Activated CD4-positive, CD25-positive, alpha-beta regulatory T cell (primary cell): ENCODE measurements at places on chromosomes 13 and 19.

DNA sequence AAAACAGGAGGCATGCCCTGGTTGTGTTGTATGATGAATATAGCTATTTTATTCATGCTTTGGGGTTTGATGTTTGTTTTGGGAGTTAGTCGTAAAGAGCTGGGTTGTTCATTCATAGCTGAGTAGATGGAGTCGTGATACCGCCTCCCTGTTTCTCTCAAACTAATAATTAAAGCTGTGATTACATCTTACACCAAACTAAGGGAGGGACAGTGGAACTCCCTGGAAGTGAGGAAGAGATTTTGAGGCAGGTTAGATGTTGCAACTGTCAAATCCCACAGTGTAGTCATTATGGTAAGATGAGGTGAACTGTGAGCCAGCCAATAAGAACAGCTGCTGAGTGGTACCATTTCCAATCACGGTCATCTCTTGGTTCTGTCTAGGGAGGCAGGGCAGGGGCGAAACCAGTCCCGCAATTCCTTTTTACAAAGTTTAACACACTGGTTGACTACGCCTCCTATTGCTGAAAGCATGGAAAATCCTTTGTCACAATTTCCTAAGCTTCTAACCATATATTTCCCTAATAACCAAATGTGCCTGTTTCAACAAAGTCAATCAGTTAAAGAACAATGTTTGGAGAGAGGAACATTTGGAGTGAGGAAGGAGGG lies 207.6 kb upstream of the SERP2 start:
- no peak for DNase-seq

GRCh38 chr13:73913079-73913740 lies 221.0 kb downstream of the KLF12 start:
- no peak for DNase-seq

GRCh38 chr13:71499235-71499634 lies 367.8 kb downstream of the DACH1 start:
- no peak for DNase-seq

DNA sequence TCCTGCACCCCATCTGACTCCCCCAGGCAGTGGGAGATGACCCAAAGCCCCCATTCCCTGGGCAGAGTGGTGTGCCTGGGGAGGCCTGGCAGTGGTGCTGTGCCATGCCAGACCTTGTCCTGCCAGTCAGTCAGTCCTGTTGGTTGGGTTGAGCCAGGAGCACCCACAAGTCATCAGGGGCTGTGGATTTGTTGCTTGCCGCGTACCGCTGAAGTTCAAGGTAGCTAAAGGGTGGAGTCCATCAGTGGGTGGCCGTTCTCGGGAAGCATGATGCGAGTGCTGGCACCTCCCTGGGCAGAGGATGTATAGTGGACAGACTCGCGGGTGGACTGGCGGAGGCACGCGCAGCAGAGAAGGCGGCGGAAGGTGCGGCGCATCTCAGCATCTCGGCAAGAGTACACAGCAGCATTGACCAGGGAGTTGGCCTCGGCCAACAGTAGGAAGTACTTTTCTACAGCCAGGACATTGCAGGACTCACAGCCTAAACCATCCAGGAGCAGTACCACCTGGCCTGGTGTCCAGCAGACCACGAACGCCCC lies 3.9 kb downstream of the LPAR2 start:
- DNase-seq = no peak

- no peak for DNase-seq
Observed at GRCh38 chr19:40945645-40946044, 45.4 kb upstream of the CYP2B6 start.

DNA sequence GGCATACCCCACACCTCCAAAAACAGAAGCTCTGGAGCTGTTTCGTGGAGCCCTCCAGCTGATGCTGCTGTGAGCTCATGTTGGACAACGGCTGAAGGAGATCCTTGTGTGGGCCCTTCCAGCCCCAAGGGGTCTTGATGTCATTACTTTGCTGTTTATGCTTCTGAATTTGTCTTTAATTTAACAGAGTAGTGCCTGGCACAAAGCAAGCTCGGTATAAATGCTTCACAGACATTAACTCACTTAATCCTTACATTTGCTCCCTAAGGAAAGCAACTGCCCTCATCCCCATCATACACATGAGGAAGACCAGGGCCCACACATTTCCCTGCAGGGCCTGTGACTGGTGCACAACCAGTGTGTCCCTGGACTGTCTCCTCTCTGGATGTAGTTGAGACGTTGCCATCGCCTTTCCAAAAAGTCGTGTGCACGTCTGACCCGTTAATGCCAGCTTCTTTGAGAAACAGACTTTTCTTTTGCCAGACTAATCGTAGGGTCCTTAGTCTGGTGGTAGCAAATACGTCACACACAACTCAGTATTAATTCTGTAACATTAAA lies 7.6 kb downstream of the COL4A1 start:
- DNase-seq = no peak

- no peak for DNase-seq
Observed at GRCh38 chr19:49844138-49845095, 6.5 kb upstream of the PTOV1 start.

DNA sequence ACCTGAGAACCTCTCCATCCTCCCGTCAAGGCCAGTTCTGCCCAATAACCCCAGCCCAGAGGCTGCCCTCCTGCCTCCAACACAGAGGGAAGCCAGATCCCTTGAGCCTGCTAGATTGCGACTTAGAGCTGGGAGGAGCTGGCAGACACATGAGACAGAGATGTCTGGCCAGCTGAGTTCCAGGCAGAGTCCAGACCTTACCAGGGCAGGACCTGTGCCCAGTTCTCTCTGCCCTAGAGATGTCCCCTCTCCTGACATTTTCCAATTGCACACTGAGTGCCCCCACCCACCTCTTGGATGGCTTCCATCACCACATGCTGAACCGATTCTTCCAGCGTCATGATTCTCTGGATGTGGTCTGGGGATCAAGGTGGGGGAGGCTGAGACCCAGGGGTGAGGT lies 3.0 kb downstream of the HOOK2 start:
- no peak for DNase-seq

- DNase-seq = no peak
Observed at GRCh38 chr19:16018801-16019551, 57.3 kb upstream of the TPM4 start.

- DNase-seq = no peak
Observed at GRCh38 chr19:11448410-11448809, 13.0 kb downstream of the PRKCSH start.

- DNase-seq = no peak
Observed at GRCh38 chr19:53130506-53130905, 2.2 kb downstream of the ZNF415 start.

DNA sequence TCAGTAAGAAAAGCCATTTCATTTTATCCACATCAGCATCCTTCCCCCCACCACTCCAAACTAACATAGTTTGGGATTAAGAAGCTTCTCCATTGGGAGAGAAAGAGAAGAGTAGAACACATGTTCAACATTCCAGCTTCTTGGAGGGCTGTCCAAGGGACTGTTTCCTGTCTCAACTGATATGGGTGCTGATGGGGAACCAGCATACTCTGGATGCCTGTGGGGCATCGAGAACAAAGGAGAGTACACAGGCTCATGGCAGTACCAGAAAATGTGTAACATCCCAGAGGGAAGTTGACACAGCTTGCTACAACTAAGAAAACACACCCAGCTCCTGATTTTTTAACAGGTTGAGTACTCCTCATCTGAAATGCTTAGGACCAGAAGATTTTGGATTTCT lies 24.7 kb downstream of the SUCLA2 start:
- DNase-seq = no peak

DNA sequence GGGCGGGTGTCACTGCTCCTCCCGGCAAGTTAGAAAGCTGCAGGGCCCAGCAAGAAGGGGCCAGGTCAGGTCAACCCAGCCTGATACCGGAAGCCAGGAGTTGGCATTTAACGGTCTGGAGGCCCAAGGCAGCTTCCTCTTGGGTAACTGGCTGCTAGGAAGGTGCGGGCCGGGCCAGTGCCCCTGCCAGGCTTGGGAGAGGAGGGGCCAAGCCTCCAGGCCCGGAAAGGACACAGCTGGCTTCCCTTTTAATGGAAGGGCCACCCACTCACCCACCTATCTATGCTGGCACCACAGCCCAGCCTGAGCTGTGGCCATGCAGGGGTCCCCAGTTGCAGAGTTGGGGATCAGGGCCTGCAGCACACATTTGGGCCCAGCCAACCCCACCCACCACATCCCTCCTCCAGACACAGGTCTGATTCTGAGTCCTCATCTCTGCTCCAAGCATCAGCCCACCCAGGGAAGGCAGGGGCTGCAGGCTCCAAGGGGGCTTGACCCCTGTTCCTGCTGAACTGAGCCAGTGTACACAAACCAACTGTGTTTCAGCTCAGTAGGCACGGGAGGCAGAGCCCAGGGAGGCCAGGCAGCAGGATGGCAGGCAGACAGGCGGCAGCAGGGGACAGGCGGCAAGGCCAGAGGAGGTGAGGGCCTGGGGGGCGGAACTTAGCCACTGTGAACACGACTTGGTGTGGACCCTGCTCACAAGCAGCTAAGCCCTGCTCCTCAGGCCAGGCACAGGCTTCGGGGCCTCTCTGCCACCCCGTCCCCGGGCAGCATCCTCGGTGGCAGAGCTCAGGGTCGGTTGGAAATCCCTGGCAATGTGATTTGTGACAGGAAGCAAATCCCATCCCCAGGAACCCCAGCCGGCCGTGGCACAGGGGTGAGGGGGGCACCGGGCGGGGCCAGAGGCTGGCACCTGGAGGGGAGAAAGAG lies 40.8 kb downstream of the ZSWIM4 start:
- DNase-seq = no peak

DNA sequence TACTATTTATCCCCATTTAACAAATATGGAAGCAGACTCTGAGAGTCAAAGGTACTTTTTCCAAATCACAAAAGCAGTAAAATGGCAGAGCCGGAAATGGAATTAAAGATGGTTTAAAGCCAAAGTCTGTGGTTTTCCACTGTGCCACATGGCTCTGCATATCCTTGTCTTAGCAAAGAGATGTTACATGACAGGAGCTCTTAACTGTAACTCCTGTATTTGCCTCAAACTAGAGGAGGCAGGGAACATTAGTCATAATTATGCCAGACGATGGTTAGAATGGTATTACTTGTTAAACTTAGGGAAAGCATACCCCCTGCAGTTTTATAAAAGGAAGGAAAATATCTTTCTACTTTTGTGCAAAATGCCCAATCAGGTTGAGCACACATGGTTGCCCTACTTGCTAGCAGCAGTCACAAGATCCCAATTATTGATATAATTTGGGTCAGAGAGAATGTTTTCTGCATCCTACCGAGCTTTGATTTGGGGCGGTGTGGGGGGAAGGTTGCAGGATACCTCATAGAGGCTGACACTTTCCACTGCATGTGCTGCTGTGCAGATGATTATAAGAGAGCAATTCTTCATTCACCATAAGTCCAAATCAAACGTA lies 42.0 kb upstream of the MAB21L1 start:
- no peak for DNase-seq

DNA sequence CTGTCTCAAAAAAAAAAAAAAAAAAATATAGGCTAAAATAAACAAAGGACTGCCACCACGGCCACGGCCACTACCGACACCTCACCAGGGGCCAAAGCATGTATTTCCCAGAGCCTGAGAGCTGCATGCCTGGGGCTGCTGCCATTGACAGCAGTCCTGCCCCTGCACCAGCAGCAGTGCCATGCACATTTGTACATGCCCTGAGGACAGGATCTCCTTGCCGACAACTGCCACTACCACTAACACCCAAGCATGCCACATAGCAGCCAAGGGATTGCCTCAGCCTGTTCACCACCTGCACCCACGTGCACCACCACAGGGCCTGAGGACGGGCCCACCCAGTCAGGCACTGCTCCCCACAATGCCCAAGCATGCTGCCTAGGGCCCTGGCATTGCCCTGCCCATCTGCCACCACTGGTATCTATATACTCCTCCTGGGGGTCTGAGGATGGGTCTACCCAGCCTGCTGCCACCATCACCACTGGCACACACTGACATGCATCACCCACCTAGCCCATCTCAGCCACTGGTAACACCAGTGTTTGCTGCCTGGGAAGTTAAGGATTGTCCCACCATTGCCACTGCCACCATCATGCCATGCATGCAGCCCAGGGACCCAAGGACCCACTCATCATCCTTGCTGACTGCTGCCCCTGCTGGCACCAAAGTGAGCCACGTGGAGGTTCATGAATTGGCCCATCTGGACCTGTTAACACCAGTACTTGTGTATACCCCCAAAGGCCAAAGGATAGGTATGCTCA lies 10.6 kb upstream of the NUP62 start:
- DNase-seq = no peak

DNA sequence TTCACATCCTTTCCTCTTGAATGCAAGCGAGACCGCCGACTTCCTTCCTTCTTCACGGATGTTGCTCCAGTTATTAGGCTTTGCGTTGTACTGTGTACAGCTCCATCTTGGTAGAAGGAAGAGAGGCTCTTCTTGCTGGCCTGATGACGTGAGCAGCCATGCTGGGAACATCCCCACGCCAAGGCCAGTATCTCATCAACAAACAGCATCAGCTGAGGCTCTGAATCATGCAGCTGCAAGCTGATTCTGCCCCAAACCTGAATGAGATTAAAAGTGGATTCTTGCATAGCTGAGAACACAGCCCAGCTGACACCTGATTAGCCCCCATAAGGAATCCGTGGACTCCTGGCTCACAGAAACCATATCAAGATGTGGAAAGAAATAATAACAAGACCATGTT lies 809.6 kb downstream of the EFNB2 start:
- DNase-seq = no peak

DNA sequence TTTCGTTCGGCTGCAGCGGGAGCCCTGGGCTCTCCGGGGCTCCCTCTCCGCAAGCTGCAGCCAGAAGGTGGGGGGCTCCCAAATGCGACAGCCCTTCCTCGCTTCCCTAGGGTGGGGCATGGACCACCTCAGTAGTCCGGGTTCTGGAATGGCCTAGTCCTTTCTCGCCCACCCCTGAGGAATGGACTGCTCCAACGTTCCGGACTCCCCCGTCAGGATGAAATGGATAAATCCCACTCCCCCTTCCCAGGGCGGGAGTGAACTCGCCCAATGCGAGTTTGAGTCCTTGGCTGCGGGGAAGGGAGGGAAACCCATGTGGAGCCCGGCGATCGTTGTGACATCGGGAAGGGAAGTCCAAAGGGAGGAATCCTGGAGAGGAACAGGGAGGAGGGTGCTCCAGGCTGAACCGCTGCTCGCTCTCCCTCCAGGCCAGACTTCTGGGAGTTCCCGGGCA lies 5.5 kb downstream of the HRC start:
- no peak for DNase-seq

DNA sequence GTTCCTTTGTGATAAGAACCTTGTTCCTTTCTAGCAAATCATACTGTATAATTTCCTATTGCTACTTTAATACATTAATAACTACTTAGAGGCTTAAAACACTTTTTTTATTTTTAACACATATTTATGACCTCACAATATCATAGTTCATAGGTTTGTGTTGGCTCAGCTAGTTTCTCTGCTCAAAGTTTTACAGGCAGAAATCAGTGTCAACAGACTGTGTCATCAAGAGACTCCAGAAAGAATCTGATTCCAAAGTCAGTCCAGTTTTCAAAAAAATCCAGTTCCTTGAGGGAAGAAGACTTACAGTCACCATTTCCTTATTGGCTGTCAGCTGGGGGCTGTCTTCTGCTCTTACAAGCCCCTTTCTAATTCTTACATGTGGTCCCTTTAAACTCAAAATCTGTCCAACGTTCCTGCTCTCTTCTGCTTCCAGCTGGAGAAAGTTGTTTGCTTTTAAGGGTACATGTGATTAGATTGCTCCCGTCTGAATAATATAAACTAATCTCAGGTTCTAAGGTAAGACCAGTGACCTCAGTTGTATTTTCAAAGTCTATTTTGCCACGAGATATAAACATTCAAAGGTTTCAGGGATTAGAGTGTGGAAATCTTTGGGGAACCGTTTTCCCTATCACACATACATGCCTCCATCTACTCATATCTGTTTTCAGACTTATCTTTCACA lies 267.3 kb upstream of the SLITRK5 start:
- no peak for DNase-seq

GRCh38 chr13:113869263-113869662 lies 5.4 kb upstream of the GAS6 start:
- no peak for DNase-seq
